Amniotic epithelial cell (primary cell): ENCODE measurements at places on chromosomes 11 and 22.
A peak's percentile ranks its signal among the peaks of the same experiment; 100 is the strongest.

- peak; percentile 21 for DNase-seq
Measured at GRCh38 chr11:68082481-68082880, 38.7 kb downstream of the CHKA start.

GRCh38 chr22:44459041-44459440 is 39.0 kb downstream of the RTL6 start:
- no peak for DNase-seq

DNA sequence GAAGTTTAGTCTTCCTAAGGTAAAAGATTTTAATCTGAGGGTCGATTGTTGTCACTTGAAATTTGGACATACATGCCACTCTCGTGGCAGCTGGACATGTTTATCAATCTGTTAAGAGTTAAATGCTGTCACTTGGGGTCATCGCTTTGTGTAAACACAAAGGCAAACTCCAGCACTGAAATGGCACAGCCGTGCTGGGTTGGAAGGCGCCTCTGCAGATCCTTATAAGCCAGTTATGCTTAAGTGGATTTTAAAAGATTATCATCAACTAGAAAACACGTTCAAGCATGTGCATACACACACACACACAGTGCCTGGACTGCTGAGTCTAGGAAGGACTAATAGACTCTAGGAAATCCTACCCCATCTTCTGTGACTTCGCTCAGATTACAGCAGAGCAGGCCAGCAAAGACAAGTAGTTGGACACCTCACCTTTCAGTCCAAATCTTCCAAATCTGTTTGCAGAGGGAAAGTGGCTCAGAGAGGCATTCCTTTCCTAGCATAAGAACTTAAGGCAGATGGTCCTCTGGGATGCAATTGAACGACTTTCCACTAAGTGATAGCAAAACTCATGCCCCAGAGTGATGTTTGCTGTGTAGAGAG is 83.7 kb downstream of the CACNG2 start:
- DNase-seq = no peak

GRCh38 chr11:122517403-122518379 is 137.8 kb upstream of the UBASH3B start:
- peak; percentile 27 for DNase-seq

DNA sequence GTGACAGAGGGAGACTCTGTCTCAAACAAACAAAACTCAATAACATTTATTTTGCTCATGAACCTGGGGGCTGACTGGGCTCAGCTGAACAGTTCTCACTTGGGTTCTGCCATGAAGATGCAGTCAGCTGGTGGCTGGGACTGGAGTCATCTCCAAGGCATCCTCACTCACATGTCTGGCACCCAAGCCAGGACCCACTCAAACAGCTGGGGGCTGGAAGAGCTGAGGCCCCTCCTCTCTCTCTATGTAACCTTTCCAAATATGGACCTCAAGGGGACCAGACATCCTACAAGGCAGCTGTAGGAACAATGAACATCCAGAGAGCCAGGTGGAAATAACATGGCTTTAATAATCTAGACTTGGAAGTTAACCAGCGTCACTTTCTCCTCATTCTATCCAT is 16.8 kb downstream of the HSPA8 start:
- no peak for DNase-seq

GRCh38 chr22:20533095-20533878 is 25.9 kb downstream of the MED15 start:
- DNase-seq = no peak

- DNase-seq = no peak
Measured at GRCh38 chr22:47448231-47449223, 686.1 kb downstream of the TBC1D22A start.

DNA sequence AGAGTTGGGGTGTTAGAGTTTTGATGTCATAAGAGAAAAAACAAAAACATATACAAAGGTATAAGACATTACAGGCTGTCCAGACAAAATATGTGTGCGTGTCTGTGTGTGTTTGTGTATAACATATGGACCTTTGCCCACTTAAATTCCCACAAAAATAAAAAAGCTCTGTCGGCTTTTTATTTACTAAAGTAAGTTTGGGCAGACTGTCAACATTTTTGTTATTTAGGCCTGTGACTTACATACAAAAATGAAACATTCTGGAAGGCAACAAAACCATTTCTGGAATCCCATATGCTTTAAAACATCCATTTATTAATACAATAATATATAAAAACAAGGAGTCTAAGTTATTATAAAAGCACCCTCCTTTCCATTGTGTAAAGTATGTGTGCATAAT is 960.1 kb upstream of the FAT3 start:
- no peak for DNase-seq

GRCh38 chr11:14676068-14676467 is 32.5 kb downstream of the PDE3B start:
- DNase-seq = peak; percentile 25

- DNase-seq = no peak
Measured at GRCh38 chr22:49664891-49665290, 162.8 kb downstream of the BRD1 start.

DNA sequence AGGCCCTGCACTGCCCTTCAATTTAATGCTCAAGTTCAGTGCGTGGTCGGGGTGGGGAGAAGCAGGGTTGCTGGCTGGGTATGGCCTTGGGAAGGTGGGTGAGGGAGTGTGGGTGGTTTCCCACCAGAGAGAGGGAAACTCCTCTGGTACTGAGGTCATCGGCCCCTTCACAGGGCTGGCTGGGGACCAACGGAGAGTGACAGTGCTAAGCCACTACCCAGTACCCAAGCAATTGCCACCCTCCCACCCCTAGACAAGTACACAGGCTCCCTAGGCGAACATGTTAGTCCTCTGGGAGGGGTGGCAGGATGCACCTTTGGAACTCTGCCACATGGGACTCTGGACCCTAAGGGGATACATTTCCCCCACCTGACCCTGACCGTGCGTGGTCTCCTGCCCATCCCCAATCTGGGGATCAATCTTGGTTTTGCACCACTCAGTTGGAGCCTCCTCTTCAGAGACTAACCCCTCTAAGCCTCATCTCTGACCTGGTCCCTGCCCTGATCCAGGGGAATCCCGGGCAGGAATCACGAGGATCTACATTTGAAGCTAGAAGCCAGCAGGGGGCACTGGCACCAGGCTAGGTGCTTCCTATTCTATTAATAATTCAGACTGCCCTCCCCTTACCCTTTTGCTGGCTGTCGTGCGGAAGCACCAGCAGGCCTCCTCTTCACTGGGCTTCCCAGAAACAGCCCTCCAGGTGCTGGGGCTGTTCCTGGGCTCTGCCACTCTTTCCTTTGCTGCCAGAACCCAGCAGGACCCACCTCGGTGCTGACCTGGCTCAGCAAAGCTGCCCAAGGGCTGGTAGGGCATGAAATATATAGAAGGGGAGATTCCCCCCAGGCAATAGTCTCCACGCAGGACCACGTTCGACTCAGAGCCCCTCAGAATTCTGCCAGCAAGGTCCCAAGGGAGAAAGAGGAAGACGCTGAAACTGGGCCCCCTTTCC is 377.7 kb downstream of the TENM4 start:
- DNase-seq = peak; percentile 34

DNA sequence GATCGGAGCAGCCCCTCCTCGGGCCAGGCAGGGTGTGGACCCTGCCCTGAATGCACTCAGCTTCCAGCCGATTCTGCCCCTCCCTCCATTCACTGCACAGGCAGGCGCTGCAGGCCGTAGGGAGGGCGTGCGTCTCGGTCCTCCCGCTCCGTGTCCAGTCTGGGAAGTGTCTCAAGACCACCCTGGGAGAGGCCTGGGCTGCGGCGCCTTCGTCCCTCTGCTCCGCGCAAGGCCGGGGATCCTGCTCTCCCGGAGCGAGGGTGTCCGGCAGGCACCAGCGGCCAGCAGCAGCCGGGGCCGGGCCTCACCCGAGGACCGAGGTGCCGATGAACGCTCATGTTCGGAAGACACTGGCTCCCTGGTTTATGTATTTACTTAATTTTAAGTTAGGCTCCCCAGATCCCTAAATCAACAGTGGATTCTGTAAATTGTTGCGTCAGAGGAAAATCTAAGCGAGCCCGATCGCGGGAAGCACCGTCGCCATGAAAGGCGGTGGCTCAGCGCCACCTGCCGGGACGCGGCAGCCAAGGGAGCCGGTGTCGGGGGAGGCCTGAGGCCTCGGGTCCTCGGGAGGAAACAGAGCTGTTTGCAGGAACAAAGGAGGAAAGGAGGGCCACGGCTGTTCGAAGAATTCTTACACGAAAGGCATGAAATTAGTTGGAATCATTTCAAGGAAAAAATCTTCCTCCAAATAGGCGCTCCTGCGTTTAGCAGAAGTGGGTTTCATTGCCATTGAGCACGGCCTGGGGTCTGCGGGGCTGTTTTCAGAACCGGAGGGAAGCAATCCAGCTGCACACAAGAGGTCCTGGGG is 195.3 kb downstream of the BRD1 start:
- no peak for DNase-seq

DNA sequence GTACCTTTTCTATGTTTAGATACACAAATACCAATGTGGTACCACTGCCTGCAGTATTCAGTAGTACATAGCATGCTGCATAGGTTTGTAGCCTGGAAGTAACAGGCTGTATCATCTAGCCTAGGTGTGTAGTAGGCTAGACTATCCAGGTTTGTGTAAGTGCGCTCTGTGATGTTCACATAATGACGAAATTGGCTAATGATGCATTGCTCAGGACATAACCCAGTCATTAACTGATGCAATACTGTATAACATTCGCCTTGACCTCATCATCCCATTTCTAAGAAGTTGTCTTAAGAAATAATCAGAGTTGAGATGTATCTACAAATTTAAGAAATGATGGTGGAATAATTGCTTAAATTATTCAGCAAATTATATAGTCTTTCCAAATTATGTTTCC is 116.0 kb upstream of the TIMP3 start:
- peak; percentile 43 for DNase-seq

- no peak for DNase-seq
Measured at GRCh38 chr11:88469561-88470225, 132.2 kb upstream of the CTSC start.

DNA sequence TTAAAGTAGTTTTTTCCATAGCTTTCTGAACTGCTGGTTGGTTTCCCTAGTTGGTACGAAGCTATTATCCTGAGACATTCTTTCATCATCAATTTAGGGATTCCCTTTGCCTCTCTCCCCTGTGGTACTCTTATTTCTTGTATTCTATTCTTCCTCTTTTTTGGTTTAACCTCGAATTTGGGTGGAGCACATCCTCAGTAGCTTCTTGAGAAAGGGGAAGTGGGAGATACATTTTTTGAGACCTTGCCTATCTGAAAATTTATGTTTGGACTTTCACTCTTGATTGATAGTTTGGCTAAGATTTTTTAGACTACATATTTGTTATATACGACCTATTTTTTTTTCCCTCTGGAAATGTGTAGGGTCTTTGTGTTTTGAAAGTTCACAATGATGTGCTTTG is 121.7 kb upstream of the ZBED5 start:
- DNase-seq = no peak

- DNase-seq = peak; percentile 16
Measured at GRCh38 chr11:92332986-92333385, 108.4 kb downstream of the FAT3 start.

GRCh38 chr11:2750101-2750681 is 50.4 kb upstream of the KCNQ1OT1 start:
- DNase-seq = peak; percentile 22

- DNase-seq = no peak
Measured at GRCh38 chr11:28417601-28418323, 309.6 kb downstream of the METTL15 start.

- no peak for DNase-seq
Measured at GRCh38 chr11:12822392-12823022, 148.3 kb downstream of the TEAD1 start.

- peak; percentile 34 for DNase-seq
Measured at GRCh38 chr22:45452565-45453379, 39.3 kb downstream of the RIBC2 start.

DNA sequence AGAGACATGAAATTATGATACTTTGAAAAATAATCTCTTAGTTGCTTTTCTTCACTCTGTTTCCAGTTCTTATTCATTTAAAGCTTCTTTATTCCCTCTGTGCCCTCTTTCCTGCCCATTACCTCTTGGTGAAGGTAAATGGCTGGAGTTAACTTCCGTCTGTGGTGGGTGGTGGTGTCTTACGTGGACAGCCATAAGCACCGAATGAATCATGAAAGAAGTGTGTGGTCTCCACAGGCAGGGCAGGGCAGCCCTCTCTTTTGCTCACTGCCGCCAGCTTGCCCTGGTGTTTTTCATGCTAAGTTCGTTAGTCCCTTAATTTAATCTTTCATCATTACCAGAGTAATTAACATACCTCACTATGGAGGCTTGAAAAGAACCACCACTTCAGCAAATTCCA is 98.7 kb upstream of the SORL1-AS1 start:
- no peak for DNase-seq

DNA sequence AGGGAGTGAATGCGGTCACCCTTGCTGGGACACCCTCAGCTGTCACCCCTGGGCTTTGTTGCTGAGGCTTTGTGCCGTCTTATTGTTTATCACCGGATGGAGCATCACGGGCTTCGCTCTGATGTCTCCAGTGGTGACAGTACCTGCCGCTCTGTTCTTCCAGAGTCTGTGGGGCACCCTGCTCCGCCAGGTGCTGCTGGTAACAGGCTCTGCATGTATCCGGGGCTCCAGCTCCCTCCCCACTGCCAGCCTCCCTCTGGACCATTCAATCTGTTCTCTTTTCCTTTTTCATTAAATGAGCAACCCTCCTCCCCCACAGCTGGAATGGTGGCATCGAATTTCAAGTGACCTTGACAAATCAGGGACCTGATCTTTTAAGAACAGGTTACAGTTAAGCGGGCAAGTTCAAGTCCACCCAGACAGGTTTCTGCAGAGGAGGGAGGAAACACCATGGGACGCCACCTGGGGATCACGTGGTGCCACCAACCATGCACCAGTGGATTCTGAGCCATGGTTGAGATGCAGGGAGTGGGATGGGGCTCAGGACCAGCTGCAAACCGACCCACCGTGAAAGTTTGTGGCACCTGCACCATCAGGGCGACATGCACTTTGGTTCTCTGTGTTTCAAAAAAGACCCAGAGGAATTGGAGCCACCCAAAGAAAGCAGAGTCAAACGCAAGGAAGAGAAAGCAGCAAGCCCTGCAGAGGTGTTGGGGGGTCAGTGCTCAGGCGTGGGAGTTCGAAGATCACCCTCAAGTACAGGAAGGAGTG is 89.3 kb downstream of the BCR start:
- no peak for DNase-seq
